ENCODE measurements at places on chromosomes 2 and 18.

DNA sequence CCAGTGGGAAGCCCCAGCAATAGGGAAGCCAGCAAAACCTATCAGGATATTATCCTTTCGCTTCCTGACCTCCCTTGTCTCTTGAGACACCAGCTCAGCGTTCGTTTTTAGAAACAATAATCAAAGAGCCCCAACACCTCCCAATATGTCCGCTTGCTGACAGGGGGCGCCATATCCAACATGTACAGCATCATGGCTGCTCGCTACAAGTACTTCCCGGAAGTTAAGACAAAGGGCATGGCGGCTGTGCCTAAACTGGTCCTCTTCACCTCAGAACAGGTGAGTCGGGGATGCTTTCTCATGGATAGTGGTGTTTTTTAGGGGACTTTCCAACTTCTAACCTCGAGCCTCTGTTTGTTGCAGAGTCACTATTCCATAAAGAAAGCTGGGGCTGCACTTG lies 28.7 kb downstream of the GAD1 start:
- DNase-seq, result no peak

DNA sequence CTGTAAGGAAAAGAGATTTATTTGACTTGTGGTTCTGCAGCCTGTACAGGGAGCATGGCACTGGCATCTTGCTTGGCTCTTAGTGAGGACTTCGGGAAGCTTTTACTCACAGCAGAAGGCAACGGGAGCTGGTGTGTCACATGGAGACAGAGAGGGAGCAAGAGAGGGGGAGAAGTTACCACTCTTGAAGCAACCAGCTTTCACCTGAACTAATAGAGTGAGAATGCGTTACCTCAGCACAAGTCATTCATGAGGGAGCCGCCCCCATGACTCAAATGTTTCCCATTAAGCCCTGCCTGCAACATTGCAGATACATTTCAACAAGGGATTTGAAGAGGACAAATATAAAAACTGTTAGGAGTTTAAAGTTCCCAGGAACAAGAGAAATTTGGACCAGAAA lies 190.0 kb downstream of the CYRIA start:
- no peak for DNase-seq

DNA sequence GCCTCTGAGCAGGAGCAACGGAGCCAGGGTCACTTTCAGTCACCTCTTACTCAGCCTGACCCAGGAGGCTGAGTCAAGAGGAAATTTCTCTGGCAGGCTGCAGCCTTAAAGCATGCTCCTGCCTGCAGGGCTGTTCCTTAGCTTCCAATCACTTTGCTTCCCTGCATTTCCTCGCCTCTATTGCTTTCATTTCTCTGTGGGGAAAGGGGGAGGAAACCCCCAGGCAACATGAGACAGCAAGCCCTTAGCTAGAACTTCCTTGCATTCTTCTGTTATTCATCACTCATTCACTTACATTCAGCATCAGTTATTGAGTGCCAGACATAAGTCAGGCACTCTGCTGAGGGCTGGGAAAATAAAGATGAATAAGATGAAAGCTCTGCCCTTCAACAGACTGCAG lies 13.0 kb downstream of the XDH start:
- peak; percentile 94 for DNase-seq

GRCh38 chr2:219496825-219497494 lies 1.7 kb upstream of the GMPPA start:
- DNase-seq, result no peak

- DNase-seq, result no peak
Observed at GRCh38 chr2:211114826-211115455, 558.5 kb downstream of the CPS1 start.

DNA sequence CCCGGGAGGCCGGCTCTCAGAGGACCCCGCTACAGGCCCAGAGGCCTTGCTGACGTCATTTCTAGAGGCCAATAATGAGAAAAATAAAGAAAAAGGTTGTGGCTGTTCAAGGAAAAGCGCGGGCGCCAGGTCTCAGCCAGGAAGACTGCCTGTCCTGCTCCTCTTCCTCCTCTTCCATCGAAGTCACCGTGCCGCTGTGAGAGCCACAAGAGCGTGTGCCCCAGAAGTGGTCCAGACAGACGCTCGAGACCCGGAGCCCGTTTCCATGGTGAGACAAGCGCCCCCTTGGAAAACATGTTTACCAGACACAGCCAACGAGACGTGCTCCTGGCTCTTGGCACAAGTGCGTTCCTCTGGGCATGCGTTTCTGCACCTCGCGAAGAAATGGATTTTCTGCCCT lies 210.5 kb downstream of the HDAC4 start:
- DNase-seq, result no peak

DNA sequence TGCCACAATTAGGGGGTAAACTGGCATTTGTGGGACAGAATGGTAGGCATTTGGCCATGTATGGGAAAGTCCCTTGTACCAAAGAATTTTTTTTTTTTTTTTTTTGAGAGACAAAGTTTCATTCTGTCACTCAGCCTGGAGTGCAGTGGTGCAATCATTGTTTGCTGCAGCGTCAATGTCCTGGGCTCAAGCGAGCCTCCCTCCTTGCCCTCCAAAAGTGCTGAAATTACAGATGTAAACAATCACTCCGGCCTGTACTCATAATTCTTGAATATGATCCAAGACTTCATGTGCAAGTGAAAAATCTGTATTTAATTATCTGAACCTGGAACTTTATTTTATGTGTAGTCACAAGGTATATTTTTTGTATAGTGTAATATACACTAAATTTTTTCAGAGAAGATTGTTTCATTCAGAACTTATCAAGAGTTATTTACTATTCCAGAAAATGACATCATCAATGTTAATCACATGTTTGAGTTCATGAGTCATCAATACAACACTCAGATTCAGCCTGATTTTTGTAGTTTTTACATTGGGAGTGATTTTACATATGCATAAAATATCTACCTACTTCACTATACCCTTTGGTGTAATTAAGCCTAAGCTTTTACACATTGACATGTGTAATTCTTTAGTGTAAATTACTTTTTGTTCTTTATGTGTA lies 138.7 kb upstream of the L3MBTL4 start:
- no peak for DNase-seq

DNA sequence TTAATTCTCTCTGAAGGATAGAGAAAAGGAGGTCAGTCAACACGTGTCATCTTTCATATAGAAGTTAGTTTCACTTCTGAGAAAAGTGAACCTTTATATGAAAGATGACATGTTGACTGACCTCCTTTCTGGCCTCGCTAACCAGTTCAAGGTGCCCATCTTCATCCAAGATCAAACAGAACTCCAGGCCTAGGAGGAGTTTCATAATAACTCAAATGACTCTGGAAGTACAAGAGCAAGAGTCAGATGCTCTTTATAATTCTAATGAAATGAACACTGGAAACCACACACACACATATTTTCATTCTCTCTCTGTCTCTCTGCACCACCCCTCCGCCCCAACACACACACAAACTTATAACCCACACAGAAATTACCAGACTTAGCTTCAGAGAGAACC lies 16.3 kb downstream of the ANKRD44 start:
- no peak for DNase-seq

DNA sequence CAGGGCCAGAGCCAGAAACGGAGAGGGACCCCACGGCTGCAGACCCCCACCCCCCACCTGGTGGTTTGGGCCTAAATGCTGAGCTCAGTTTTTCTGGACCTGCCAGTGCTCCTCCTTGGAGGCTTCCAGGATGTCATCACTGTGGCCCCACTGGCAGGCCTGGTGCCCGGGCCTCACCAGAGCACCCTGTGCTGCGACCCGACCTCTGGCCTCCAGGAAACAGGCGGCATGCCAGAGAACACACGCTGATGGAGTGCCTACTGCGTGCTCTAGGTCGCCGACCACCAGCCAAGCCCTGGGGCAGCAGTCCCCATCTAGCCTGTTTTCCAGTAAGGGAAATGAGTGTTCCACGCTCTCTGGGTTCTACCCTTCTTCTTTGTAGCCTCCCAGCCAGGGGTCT lies 33.8 kb downstream of the HS6ST1 start:
- DNase-seq, result no peak

- DNase-seq, result peak; percentile 70
Observed at GRCh38 chr2:36371928-36372391, 16.4 kb downstream of the CRIM1 start.

GRCh38 chr18:5103693-5104092 lies 93.4 kb downstream of the AKAIN1 start:
- no peak for DNase-seq

- no peak for DNase-seq
Observed at GRCh38 chr2:43302961-43303494, 76.6 kb upstream of the ZFP36L2 start.

- no peak for DNase-seq
Observed at GRCh38 chr18:22108674-22109073, 60.7 kb upstream of the GATA6 start.

DNA sequence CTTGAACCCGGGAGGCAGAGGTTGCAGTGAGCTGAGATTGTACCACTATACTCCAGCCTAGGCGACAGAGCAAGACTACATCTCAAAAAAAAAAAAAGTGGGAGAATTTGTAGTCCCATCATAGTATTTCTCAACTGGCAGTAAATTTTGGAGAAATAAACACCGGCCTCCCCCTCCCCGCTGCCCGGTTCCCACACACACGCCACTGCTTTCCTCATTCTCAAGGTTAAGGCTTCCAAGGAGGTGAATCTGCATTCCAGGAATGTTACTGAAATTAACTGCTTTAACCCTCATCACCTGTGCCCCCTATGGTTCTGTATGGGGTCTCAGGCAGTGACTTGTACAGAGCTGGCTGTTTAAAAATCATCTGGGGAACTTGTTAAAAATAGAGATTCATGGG lies 49.9 kb downstream of the MRPL35 start:
- no peak for DNase-seq

DNA sequence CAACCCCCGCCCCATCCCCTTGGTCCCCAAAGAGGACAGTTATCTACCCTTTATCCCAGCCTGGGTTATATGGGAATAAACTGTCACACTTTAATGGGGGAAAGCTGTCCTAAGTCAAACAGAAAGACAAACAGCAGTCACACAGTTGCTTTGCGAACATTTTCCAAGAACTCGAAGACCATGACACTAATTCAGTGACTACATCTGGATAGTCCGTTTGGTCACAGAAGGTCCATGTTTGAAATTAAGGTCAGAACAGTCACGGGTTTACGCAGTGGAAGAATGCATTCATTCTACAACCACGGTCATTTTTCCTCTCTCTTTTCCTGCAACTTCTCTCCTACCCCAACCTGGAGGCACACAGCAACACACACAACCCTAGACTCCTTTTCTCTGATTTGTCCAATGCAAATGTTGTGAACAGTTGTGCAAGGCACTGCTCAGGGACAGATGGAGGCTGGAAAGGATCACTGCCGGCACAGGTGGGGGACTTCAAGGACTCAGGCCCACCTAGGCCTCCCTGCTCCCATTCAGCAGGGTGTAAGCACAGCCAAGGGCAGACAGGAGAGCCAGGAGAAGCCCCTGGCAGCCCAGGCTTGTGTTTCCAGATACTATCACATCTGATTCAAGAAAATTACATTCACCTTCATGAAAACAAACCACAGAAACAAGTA lies 39.9 kb downstream of the ZNF516 start:
- no peak for DNase-seq

DNA sequence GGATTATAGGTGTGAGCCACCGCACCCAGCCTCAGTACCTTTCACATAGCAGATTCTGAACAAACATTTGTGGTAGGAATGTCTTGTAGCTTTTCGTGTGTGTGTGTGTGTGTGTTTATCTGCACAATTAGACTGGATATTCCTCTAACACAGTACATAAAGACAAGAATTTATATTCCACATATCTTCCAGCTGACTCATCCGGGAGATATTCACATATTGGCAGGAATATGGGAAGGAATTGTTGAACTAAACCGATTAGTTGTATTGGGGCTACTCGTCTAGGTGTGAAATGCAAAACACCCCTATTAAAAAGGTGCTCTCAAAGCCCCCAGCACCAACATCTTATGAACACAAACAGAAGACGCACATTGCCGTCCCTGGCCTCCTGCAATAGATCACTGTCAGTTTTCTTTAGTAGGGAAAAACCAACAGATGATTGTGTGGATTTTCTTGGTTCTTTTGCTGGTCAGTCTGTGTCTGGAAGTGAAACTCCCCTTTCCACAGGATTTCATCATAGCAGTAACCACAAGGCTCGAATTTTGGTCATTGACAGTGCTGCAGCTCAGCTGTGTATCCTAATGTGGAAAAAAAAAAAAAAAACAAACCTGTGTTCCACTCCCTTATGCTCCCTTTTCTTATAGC lies 208.5 kb upstream of the ACVR2A start:
- no peak for DNase-seq

DNA sequence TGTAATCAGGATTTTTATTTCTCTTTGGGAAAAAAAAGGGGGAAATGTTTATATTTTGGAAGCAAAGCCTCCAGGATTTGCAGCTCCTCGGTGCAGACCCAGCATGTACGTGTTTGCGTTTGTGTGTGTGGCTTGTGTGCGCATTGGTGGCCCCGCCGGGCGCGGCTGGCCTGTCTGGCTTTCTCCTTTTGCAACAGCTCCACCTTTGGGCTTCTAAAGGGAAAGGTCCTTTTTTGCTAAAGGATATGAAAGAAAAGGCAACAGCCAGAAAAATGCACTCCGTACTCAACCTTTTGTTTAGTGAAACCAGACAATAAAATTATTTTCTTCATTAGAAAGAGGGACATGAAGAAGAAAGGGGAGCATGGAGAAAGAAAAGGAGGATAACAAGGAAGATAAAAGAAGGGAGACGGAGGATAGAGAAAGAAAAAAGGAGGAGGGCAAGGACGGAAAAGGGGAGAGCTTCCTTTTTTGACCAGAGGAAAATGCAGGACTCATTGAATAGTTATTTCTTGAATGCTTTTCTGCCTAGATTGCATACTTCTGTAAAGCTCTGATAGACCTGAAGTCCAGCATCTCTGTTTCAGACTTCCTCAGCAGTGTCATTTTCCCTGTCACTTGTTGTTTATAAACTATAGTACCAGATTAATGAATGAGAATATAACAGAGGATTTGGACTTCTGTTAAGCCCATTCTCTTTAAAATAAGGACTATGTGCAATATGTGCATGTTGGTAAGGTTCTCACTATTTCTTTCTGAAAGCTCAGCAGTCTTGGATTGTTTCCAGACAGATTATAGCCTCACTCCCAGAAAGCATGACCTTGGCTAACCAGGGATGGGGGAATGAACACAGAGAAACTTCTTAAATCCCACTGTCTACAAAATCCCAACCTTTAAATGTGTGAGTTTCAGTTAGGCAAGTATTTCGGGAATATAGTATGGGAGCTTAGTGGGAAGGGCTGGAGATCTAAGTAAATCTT lies 563.1 kb upstream of the PIK3C3 start:
- no peak for DNase-seq

GRCh38 chr2:23926290-23926749 lies 603 bp downstream of the ATAD2B start:
- DNase-seq, result no peak

DNA sequence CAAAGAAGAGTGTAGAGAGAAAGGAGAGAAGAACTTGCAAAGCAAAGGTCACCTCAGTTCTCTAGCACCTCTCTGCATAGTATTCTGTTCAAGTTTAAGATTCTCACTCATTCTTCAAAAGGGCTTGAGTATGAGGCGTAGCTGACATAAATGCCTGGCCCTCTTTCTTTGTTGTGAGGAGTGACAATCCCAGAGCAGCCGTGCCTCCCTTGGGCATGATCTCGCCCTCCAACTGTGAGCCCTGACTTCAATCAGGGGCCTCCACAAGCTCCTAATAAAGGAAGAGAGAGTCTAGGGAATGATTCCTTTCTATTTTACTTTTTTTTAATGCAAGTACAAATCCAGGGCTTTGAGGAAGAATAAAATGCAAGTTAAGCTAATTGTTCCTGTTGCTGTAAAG lies 402.7 kb downstream of the LRP1B start:
- no peak for DNase-seq

GRCh38 chr18:79857082-79857671 lies 59.4 kb downstream of the KCNG2 start:
- DNase-seq, result no peak

GRCh38 chr2:240819858-240820606 lies at the start of gene KIF1A:
Gene KIF1A (minus strand): TSS chr2:240820219. CDS start chr2:240797752, 22,467 bp downstream.
- no peak for DNase-seq

Data from AG04449 (cell line).